ENCODE measurements at places on chromosomes 16 and 17.

DNA sequence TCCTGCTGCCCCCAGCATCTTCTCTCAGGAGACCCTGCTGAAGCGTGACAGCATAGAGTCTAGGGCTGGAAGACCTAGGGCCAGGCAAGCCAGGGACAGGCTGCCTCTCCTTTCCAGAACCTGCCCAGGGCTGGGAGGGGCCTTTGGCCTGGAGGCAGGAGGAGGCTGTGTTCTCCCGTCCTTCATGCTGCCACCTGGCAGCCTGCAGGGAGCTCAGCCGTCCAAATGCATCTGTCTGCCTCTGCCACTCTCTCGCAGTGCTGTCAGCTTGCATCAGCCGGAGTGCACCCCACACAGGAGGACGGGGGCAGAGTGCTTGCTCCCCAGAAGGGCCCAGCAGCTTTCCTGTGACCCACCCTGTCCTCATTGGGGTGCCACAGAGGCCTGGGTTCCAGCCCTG is 31.3 kb downstream of the ARHGAP23 start:
- DNase-seq: no peak

DNA sequence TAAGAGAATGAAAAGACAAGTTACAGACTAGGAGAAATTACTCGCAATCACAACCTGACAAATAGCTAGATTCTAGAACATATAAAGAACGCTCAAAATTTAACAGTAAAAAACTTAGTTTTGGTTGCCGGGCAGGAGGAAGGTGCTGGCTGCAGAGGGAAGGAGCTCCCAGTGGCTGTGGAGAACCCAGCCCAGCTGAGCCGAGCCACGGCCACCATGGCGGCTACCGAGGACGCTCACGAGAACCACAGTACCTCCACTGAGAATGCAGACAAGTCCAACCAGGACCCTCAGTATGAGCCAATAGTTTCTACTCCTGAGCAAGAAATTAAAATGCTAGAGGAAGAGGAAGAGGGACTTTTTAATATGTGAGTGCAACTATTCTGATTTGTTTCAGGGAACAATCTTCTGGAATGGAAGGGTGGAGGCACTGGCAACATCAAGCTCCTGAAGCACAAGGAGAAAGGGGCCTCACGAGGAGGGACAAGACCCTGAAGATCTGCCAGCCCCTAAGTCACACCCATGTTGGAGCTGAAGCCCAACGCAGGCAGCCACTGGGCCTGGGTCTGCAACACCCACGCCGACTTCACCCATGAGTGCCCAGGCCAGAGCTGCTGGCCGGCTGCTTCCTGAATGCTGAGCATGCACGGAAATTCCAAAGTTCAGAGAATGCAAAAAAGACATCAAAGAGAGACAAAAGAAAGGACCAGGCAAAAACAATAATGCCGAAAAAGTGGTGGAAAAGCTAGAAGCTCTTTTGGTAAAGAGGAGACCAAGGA is 55.0 kb downstream of the DNAH17 start:
- no peak for DNase-seq

GRCh38 chr16:27816561-27816960 is 247.0 kb downstream of the GSG1L start:
- DNase-seq: no peak

- no peak for DNase-seq
Measured at GRCh38 chr16:84348386-84348888, 19.9 kb upstream of the ATP2C2 start.

DNA sequence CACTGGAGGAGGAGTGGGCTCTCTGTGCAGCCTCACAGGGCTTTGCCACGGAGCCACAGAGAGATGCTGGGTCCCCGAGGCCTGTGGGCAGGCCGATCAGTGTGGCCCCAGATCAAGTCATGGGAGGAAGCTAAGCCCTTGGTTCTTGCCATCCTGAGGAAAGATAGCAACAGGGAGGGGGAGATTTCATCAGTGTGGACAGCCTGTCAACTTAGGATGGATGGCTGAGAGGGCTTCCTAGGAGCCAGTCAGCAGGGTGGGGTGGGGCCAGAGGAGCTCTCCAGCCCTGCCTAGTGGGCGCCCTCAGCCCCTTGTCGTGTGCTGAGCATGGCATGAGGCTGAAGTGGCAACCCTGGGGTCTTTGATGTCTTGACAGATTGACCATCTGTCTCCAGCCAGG is 3.9 kb downstream of the NXPH3 start:
- no peak for DNase-seq

GRCh38 chr16:87959391-87959990 is 8.3 kb downstream of the BANP start:
- no peak for DNase-seq

DNA sequence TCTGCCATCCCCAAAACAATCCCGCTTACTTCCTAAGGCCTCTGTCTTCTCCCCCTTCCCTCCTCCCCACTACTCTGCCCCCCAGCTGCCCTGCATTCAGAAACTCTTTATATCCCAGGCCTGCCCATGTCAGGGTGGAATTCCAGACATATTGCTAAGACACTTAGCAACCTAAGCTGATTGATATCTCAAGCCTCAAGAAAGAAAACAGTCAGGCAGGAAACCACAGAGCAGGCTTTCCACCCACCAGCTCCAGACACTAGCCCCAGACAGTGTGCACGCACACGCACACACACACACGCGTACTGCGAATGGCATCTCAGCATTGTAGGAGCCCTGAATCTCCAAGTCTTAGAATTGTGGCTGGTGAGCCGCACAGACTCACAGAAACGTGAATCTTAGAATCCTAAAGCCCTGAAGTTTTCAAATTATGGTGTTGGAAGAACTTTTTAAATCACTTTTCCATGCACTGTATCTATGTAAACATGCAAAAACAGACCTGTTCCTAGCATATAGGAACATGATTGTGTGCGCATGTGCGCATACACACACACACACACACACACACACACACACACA is 8.8 kb upstream of the LPCAT2 start:
- DNase-seq: no peak

Data from thoracic aorta (tissue), 2 donors.